ENCODE measurements at places on chromosomes 1 and 21. TPM values are rescaled to one million over a fixed set of nuclear protein-coding genes. Genes with fewer than 3 reads are reported as not detected.

TDRD5 gene
- not detected for total RNA-seq

KRTAP19-1 gene
- total RNA-seq: not detected

CCDC24 gene
- total RNA-seq: 4.5 TPM

CAPN9 gene
- total RNA-seq: not detected

LRRC7 gene
- total RNA-seq: under 0.01 TPM

LYSMD1 gene
- total RNA-seq: 3.9 TPM

RXRG gene
- total RNA-seq: not detected

INSRR gene
- not detected for total RNA-seq

ERRFI1 gene
- total RNA-seq: 39.7 TPM

SDC3 gene
- total RNA-seq: 6.9 TPM

EPRS1 gene
- total RNA-seq: 211 TPM

CCDC27 gene
- not detected for total RNA-seq

DMAP1 gene
- 33.7 TPM for total RNA-seq

TAS1R1 gene
- not detected for total RNA-seq

AMPD1 gene
- not detected for total RNA-seq

CD5L gene
- total RNA-seq: not detected

ZFP69B gene
- total RNA-seq: 4.2 TPM

INTS11 gene
- total RNA-seq: 34.1 TPM

All from regular cardiac myocyte (primary cell).